ENCODE measurements at places on chromosomes 13 and 19. TPM values are rescaled to one million over a fixed set of nuclear protein-coding genes. Genes with fewer than 3 reads are reported as not detected.

CRTC1 gene
- 23.9 TPM for polyA plus RNA-seq

ZNF530 gene
- polyA plus RNA-seq: 6.8 TPM

CLDND2 gene
- polyA plus RNA-seq: 0.92 TPM

RASAL3 gene
- polyA plus RNA-seq: 2.8 TPM

CEACAM7 gene
- polyA plus RNA-seq: 0.10 TPM

C19orf18 gene
- polyA plus RNA-seq: 4.5 TPM

ADGRE3 gene
- not detected for polyA plus RNA-seq

TNFSF9 gene
- polyA plus RNA-seq: 0.24 TPM

ANO8 gene
- 12.0 TPM for polyA plus RNA-seq

RRAS gene
- polyA plus RNA-seq: 22.3 TPM

IGFL4 gene
- polyA plus RNA-seq: 0.88 TPM

PCDH8 gene
- 0.11 TPM for polyA plus RNA-seq

HPN gene
- polyA plus RNA-seq: 29.8 TPM

LYPD3 gene
- polyA plus RNA-seq: 2.1 TPM

PODNL1 gene
- 1.7 TPM for polyA plus RNA-seq

YIF1B gene
- 30.7 TPM for polyA plus RNA-seq

TMPRSS9 gene
- 1.1 TPM for polyA plus RNA-seq

LSR gene
- polyA plus RNA-seq: 61.1 TPM

PDCD2L gene
- 14.7 TPM for polyA plus RNA-seq

B3GNT8 gene
- polyA plus RNA-seq: 9.6 TPM

SIGLECL1 gene
- polyA plus RNA-seq: not detected

Measured in left lung (tissue), 14 donors.